GM23248 (cell line): ENCODE measurements at places on chromosomes 12 and 14. TPM values are rescaled to one million over a fixed set of nuclear protein-coding genes. Genes with fewer than 3 reads are reported as not detected.

The RTL1 gene
- total RNA-seq = not detected in 2 replicates

- H3K27ac ChIP-seq = no peak overlapping the region
- no peaks in the 10 kb centered on the region for H3K36me3 ChIP-seq
- no peaks in the 10 kb centered on the region; the same call in 1 of the 2 replicates for H3K27me3 ChIP-seq
- no peak for DNase-seq
- no peaks in the 10 kb centered on the region for H3K4me1 ChIP-seq
Observed at GRCh38 chr12:15393995-15394394, 71.7 kb downstream of the PTPRO start.

GRCh38 chr14:78598046-78598920, 428.1 kb downstream of the NRXN3 start:
- peak; percentile 74 for DNase-seq
- no peak overlapping the region for H3K4me3 ChIP-seq
- no peaks in the 10 kb centered on the region for H3K4me1 ChIP-seq
- no peak overlapping the region for H3K27ac ChIP-seq
- no peaks in the 10 kb centered on the region for H3K36me3 ChIP-seq
- H3K27me3 ChIP-seq = peaks cover 8% of the 10 kb centered on the region; the same call in 1 of the 2 replicates

The SPIC gene
- not detected in 2 replicates for total RNA-seq

The LUM gene
- 556 and 573 TPM in 2 replicates for total RNA-seq

The SLC22A17 gene
- 32.8 and 42.3 TPM in 2 replicates for total RNA-seq

DNA sequence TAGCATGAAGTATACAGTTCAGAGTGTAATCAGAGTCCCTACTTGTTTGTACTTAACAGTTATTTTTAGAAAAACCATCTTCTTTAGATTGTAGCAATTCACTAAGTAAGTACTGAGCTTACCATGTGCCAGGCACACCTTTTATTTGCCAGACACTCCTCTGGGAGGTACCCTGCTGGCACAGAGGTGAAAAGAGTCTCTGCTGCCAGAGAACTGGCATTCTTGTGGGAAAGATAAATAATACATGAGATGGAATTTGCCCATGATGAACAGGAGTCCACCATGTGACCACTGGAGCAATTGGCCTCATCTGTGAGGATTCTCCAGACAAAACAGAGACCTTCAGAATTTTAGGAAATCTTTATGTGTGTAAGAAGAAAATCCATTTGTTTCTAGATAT, 199.3 kb upstream of the SLC16A7 start:
- H3K36me3 ChIP-seq = no peaks in the 10 kb centered on the region
- H3K27me3 ChIP-seq = no peaks in the 10 kb centered on the region
- no peaks in the 10 kb centered on the region for H3K4me1 ChIP-seq
- no peak overlapping the region for H3K4me3 ChIP-seq
- DNase-seq = no peak

The TAS2R43 gene
- total RNA-seq = 0.63 TPM in 1 of 2 replicates, not detected in the other

DNA sequence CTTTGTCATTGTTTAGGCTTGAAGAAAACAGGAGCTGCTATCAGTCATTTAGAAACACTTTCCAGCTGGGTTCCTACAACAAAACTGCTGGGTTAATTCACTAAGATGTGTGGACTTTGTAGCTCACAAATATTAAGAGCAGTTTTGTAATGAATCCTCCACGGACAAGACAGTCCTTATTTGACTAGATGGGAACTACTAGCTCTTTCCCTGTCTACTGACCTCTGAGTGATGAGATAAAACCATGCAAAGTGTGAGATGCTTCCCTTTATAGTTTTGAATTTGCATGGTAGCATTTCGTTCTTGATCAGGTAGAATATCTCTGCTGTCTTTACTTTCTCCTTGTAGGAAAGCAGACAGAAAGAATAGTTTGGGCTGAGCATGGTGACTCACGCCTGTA, 72.9 kb upstream of the STXBP6 start:
- peaks cover 32% of the 10 kb centered on the region for H3K4me1 ChIP-seq
- H3K27me3 ChIP-seq = no peaks in the 10 kb centered on the region
- DNase-seq = no peak
- H3K27ac ChIP-seq = peak overlapping the region; percentile 85
- no peak overlapping the region for H3K4me3 ChIP-seq

The AMIGO2 gene
- total RNA-seq = 25.7 and 29.9 TPM in 2 replicates

The PTPN6 gene
- not detected in 2 replicates for total RNA-seq

The FOXN4 gene
- not detected in 2 replicates for total RNA-seq

The BIN2 gene
- total RNA-seq = not detected in 2 replicates

DNA sequence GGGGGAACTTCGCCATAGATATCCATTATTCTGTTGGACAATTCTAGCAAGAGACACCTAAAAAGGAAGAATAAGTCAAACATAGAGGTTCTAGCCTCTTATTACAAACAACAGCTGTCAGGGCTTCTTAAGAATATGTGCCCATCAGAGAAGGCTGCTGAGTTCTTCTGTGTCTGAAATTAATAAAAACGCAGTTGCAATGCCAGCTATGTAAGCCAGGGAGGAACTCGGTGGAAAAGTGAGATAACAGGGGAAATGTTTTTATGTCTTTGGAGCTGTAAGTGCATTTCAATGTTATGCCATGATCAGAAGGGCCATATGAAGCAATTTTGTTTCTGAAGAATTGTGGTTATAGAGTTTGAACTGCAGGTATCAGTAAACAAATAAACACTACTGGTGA, 95.0 kb downstream of the SYT1 start:
- H3K27ac ChIP-seq = no peak overlapping the region
- H3K4me3 ChIP-seq = no peak overlapping the region
- peaks cover 17% of the 10 kb centered on the region for H3K4me1 ChIP-seq
- no peaks in the 10 kb centered on the region for H3K27me3 ChIP-seq
- DNase-seq = peak; percentile 10

DNA sequence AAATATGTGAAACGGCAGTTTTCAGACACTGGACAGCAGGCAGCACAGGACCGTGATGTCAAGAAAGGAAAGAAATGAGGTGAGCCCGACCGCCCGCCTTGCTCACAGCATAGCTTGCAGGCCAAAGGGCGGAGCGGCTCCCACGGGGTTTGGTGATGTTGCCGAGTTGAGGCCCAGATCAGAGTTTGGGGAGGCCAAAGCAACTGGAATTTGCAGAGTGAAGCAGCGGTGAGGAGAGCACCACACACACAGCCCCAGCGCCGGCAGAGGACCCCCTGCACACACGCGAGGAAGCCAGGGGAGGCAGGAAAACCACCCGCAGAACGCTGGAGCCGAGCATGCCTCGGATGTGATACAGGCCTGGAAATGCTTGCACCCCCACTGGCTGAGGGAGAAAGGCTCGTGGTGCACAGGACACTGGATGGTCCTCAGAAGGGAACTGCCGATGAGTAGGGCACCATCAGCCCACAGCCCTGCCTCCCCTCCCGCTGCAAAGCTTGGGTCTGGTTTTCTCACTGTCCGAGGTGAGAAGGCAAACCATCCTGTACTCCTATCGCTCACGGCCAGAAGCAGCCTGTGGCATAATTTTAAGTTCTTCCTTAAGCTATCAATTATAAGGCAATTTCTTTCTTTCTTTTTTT, 25.7 kb upstream of the PLD4 start:
- H3K36me3 ChIP-seq = no peaks in the 10 kb centered on the region
- no peak for DNase-seq
- H3K4me3 ChIP-seq = no peak overlapping the region
- 0 out of 2 replicates have a peak, but pooled peaks cover 4% of the 10 kb centered on the region for H3K27me3 ChIP-seq
- H3K27ac ChIP-seq = no peak overlapping the region

GRCh38 chr14:92563359-92563758, 49.8 kb downstream of the RIN3 start:
- peaks cover 10% of the 10 kb centered on the region for H3K4me1 ChIP-seq
- peak; percentile 69 for DNase-seq
- H3K27ac ChIP-seq = no peak overlapping the region
- no peak overlapping the region for H3K4me3 ChIP-seq
- no peaks in the 10 kb centered on the region for H3K27me3 ChIP-seq

The ADCK1 gene
- 2.8 and 6.6 TPM in 2 replicates for total RNA-seq

DNA sequence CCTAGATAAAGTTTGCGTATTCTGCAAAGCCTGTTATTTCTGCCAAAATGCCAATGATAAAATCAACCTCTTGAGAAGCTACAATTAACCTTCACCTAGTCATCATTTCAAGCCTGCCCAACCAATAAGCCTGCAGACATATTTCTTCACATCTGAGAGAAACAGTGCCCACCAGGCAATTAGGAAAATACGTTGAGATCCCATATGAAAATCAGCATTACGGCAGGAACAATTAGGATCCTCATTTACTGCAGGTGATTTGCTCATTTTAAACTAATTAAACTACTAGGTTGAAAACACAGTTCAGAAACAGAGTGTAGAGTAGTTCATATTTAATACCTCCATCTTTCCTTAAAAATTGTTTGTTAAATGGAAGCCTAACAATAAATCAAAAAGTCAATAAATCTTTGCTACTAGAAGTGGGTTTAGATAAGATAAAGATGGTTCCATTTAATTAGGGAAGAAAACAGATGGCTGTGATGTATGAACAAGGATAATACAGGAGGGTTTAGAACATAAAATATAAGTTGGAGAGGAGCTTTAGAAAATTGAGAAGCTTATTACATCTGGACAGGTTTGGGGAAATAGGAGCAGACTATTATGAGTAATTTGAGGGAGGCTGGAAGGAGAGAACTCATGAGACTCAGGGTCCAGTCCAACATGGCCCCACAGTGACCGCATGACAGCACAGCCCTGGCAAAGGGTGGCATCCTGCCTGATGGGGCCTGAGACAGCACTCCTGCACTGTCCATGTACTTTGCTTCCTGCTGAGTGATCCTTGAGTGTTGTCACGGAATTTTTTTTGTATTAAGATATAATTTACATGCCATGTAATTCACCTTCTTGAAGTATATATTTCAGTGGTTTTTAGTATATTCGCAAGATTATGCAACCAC, 26.9 kb upstream of the PYGL start:
- no peak overlapping the region for H3K4me3 ChIP-seq
- no peak overlapping the region for H3K27ac ChIP-seq
- no peaks in the 10 kb centered on the region for H3K36me3 ChIP-seq
- no peaks in the 10 kb centered on the region for H3K4me1 ChIP-seq

The CMA1 gene
- total RNA-seq = not detected in 2 replicates

The LTB4R gene
- 1.4 and 2.4 TPM in 2 replicates for total RNA-seq

- H3K36me3 ChIP-seq = peaks cover 34% of the 10 kb centered on the region
- DNase-seq = peak; percentile 93
- H3K4me1 ChIP-seq = peaks cover 26% of the 10 kb centered on the region
- H3K27ac ChIP-seq = peak overlapping the region; percentile 77
- H3K27me3 ChIP-seq = no peaks in the 10 kb centered on the region
- H3K4me3 ChIP-seq = peak overlapping the region; percentile 10; the same call in 1 of the 2 replicates
Observed at GRCh38 chr12:57093415-57094207, 4.7 kb downstream of the NAB2 start.
